ENCODE measurements at places on chromosomes 6 and 20.

DNA sequence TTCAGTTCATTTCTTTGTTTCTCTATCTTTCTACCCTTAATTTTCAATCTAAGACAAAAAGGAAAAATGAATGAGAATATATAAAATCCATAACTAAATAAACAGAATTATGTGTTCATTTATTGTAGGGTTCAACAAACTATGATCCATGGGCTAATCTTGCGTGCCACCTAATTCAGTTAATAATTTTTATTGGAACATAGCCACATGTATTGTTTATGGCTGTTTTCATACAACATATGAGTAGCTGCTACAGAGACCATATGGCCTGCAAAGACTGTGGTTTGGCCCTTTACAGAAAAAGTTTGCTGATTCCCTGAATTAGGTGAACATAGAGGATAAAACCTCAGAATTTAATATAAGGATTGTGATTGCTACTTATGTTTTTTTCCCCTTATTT lies 21.8 kb downstream of the SENP6 start:
- DNase-seq: no peak

GRCh38 chr6:132734694-132735236 lies 20.9 kb upstream of the VNN1 start:
- DNase-seq: peak; percentile 82

DNA sequence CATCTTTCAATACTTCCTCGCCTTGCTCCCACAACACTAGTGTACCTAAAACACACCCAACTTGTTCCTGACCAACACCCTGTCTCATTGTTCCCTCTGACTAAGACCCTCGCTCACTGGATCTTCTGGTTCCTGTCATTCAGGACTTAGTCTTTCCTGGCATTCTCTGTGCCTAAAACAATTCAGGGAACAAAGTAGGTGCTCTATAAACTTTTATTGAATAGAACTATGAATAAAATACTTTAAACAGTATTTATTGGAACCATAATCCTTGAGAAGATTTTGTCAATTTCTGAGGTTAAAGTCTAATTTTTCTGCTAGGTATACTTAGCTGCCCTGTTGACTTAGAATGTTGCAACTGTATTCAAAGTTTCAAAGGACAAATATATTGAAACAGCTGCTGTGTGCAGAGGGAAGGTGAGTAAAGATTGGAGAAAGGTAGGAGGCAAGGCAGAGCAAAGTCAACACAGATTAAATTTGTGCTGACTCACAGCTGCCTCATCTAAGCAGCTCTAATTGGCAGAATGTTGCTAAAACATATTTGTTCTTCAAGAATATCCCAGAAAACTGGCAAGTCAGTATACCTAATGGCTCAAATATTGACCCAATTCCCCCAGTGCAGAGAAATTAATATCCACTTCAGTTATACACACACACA lies 37.6 kb downstream of the GSTA2 start:
- DNase-seq: no peak

DNA sequence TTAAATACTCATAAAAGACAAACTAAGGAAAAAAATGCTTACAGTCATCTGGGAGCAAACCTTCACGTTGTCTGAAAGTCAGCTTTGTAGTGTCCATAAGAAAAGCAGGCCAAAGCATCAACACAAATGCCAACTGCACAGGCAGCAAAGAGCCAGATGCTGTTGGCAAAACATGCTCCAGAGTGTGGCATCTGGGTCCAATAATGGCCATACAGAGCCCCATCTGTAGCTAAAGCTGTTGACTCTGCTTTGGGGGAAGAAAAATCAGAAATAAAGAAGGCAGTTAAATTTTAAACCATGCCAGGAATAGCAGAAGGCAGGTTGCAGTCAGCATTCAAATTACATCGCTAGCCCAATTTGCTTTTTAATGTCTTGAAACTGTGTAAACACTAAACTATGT lies 776.3 kb downstream of the EYS start:
- DNase-seq: no peak

DNA sequence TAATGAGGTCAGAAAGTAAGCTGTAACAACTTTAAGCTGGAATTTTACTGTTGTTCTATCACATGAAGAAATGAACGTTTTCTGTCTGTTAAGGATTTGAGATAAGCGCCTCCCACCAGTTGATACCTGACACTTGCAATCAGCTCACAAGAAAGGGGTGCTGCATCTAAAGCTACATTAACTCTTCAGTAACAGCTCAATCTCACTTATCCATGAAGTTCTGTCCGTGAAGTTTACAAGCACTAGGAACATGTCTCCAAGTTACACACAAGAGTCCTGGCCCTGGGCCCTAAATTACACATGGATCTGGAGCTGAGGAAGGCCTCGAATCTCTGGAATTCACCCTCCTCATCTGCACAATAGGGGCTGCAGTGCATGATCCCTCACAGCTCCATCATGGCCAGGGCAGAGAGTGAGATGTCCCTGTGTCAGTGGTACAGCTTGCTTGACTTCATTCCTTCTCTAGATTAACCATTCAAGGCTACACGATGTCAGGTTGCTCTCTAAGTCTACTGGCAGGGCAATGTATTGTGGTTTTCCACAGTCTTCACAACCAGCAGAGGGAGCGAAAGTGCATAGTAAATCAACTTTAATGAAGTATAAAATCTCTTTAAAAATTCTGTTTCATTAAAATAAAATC lies 182.4 kb upstream of the MCHR2 start:
- no peak for DNase-seq

Measured in CD14-positive monocyte (primary cell).